ENCODE measurements at places on chromosomes 12 and 14.

DNA sequence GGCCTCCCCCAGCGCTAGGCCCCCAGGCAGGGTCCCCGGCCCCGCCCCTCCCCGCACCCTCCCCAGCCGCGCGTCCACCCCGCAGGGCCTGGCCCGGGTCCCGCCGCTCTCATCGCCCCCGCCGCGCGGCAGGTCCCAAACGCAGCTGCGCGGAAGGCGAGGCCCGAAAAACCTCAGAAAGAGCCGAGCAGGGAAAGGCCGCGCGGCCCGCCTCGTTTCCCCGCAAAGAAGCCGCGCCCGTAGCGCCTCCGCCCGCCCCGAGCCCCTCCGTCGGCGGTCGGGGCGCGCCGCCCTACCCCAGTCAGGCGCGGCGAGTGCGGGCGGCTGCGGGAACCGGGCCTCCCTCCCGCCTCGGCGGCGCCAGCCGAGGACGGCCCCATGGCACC is 324 bp downstream of the POLE start:
- DNase-seq = no peak
- H3K27ac ChIP-seq = peak overlapping the region; percentile 45
- no peaks in the 10 kb centered on the region for H3K27me3 ChIP-seq
- no peaks in the 10 kb centered on the region for H3K36me3 ChIP-seq

DNA sequence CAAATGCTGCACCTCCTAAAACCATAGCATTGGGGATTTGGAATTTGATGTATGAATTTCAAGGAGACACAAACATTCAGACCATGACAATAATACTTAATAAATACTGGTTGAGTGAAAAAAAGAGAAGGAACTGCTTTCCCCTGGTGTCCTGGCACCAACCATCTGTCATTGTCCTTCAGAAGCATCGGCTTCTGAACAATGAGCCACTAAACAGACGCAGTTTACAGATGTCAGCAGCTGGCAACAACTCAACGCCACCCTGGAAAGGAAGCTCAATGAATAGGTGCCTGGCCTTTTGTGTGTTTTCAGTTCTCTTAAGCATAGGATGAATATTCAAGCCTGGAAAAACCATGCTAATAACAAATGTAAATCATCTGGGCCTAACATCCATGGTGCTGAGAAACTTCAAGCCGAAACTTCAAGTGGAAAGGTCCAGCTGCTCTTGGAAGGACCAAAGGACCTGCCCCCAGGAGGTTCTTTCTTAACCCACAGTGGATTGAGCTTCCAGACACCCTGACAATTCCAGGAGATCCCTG is 101.3 kb downstream of the WIF1 start:
- no peaks in the 10 kb centered on the region for H3K36me3 ChIP-seq
- no peaks in the 10 kb centered on the region for H3K4me1 ChIP-seq
- no peaks in the 10 kb centered on the region for H3K27me3 ChIP-seq
- H3K27ac ChIP-seq = no peak overlapping the region
- no peak for DNase-seq

GRCh38 chr14:92690171-92691011 is 58.0 kb downstream of the LGMN start:
- H3K36me3 ChIP-seq = no peaks in the 10 kb centered on the region
- H3K4me1 ChIP-seq = no peaks in the 10 kb centered on the region
- DNase-seq = no peak
- H3K27me3 ChIP-seq = no peaks in the 10 kb centered on the region
- H3K4me3 ChIP-seq = no peak overlapping the region

- no peak overlapping the region for H3K27ac ChIP-seq
- no peak for DNase-seq
- peaks cover 6% of the 10 kb centered on the region for H3K36me3 ChIP-seq
- no peaks in the 10 kb centered on the region for H3K27me3 ChIP-seq
- H3K4me3 ChIP-seq = no peak overlapping the region
Measured at GRCh38 chr12:69383074-69383473, 23.5 kb downstream of the YEATS4 start.

DNA sequence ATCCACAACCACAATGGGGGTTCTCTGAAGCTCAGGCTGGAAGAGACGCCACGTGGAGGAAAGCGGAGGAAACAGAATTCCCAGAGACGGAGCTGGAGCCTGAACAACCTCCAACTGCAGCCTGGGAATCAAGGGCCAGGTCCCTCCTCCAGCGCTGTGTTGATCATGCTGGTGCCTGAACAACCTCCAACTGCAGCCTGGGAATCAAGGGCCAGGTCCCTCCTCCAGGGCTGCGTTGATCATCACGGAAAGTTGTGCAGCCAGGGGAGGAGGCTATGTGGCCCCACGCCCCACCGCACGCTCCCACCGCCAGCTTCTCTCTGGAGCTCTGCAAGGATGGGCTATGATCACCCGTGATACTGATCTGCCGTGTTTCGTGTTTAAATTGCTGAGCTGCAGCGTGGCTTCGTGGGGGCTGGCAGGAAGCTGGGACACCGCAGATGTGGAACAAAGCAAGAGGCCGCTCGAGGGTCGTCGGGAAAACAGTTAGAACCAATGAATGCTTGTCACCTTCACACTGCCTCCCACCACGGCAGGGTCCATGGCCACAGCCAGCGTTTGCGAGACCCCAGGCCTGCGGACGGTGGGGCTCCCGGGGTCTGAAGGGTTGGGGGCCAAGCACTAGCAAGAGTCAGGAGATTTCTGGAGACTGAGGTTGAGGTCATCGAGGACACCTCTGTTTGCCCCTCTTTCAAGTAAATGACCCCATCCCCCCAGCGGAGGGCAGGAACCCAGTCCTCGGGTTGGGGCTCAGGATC is 51.8 kb upstream of the FBRSL1 start:
- H3K4me3 ChIP-seq = no peak overlapping the region
- DNase-seq = no peak
- H3K27ac ChIP-seq = no peak overlapping the region
- H3K36me3 ChIP-seq = no peaks in the 10 kb centered on the region
- no peaks in the 10 kb centered on the region for H3K4me1 ChIP-seq

DNA sequence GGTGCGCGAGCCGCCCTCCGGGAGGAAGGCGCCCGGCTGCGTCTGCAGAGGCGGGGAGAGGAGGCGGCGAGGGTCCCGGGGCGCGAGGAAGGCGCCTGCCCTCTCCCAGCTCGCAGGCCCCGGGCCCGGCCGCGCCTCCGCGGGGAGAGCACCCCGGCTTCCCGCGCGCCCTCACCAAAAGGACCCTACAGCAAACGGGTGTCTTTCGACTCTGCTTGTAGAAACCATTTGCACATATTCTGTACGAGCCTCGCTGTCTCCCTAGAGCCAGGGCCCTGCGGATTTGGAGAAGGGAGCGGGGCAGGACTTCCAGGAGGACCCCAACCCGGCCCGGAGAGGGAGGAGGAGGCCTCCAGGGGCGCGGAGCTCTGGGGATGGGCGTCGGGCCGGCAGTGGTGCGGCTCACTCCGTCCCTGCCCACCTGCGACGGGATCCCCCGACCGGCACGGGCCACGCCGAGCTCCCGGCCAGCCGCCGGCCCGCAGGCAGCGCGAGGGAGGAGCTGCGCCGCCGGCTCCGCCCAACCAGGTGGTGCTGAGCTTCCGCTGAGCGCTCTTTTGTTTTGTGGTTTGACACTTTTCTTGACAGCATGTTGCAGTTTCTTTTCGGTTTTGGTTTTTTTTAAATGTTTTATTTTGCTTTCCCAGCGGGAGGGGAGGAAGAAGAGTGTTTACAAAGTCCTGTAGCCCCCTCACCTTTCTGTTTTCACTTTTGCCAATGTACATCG is 103.3 kb upstream of the FKBP4 start:
- H3K36me3 ChIP-seq = no peaks in the 10 kb centered on the region
- H3K27ac ChIP-seq = peak overlapping the region; percentile 82
- H3K27me3 ChIP-seq = no peaks in the 10 kb centered on the region
- no peaks in the 10 kb centered on the region for H3K4me1 ChIP-seq
- peak; percentile 85 for DNase-seq
- H3K4me3 ChIP-seq = peak overlapping the region; percentile 62

DNA sequence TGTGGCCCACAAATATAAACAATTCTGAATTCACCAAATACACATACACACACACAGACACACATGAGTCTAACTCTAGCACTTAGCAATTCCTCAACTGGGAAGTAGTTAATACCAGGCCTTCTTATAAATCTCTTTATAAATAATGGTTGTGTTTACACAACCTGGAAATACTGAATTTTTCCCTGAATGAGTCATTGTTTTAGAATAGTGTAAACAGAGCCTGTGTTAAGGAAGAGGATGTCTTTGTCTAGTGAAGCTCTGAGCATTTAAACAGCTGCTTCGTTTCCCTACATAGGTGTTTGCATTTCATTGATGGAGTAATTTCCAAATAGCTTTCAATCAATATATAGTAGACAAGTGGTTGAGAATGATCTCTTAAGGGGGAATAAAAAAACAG is 218.8 kb downstream of the BTG1 start:
- no peaks in the 10 kb centered on the region for H3K36me3 ChIP-seq
- H3K27me3 ChIP-seq = no peaks in the 10 kb centered on the region
- H3K4me3 ChIP-seq = no peak overlapping the region
- H3K27ac ChIP-seq = no peak overlapping the region

DNA sequence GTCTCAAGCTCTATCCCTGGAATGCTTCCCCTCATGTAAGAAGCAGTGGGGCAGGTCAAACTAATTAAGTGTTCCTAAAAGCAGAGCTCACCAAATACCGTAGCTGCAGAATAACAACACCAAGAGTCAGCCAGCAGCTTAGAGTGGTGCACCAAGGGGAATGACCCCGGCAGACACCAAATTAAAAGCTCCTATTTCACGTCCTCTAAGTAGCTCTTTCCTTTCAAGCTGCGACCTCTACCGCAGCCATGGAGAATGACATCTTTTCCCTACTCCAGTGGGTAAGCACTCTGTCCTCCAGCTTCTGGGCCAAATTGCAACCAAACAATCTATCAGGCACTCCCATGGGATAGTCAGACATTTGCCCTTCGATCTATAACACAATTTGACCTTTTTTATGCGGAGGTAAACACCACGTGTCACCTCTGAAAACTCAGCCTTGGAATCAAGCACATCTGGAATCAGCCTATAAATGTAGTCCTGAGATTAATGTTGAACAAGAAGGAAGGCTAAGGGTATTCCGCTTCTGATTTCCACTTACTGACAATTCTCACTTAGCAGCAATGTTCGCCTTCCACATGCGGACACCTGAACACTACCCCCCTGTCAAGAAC is 67.6 kb upstream of the CDKN3 start:
- H3K4me3 ChIP-seq = no peak overlapping the region
- no peaks in the 10 kb centered on the region for H3K36me3 ChIP-seq
- H3K27ac ChIP-seq = no peak overlapping the region

DNA sequence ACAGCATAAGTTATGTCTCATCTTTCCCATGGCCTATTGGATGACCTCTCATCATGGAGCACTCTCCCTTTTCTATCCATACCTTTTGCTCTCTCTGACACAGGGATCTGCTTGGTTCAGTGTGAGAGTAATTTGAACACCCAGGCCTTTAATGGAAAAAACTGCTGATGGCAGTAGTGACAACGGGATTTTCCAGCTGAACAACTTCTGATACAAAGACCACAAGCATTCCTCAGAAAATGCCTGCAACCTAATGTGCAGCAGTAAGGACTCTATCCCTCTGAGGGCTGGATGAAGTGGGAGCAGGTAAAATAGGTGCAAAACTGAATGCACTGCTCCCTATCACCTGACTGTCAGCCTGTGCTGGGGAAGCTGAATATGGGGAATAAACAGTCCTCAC is 51.0 kb downstream of the KANSL2 start:
- no peak overlapping the region for H3K27ac ChIP-seq
- no peak overlapping the region for H3K4me3 ChIP-seq
- H3K36me3 ChIP-seq = no peaks in the 10 kb centered on the region
- H3K27me3 ChIP-seq = no peaks in the 10 kb centered on the region

DNA sequence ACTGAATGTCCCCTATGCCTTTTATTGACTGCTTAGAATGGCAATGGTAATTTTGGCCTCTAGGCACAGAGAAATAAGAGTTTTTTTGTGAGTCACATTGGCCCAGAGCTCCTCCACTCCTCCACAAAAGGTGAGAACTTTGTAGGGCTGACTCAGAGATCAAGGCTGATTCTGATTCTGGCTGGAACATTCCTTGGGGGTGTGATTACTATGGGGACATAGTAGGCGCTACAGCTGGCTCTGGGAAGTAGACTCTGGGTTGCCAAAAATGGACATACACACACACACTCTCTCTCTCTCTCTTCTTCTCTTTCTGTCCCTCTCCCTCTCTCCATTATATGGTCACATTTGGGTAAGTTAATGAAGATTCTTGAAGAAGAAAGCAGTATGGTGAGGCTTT is 174.6 kb upstream of the DDHD1 start:
- no peak overlapping the region for H3K27ac ChIP-seq
- no peaks in the 10 kb centered on the region for H3K27me3 ChIP-seq
- no peaks in the 10 kb centered on the region for H3K4me1 ChIP-seq
- DNase-seq = no peak
- H3K4me3 ChIP-seq = no peak overlapping the region

- no peaks in the 10 kb centered on the region for H3K27me3 ChIP-seq
- H3K4me3 ChIP-seq = no peak overlapping the region
- H3K4me1 ChIP-seq = peaks cover 58% of the 10 kb centered on the region
Measured at GRCh38 chr14:91330856-91331255, 86.4 kb upstream of the GPR68 start.

DNA sequence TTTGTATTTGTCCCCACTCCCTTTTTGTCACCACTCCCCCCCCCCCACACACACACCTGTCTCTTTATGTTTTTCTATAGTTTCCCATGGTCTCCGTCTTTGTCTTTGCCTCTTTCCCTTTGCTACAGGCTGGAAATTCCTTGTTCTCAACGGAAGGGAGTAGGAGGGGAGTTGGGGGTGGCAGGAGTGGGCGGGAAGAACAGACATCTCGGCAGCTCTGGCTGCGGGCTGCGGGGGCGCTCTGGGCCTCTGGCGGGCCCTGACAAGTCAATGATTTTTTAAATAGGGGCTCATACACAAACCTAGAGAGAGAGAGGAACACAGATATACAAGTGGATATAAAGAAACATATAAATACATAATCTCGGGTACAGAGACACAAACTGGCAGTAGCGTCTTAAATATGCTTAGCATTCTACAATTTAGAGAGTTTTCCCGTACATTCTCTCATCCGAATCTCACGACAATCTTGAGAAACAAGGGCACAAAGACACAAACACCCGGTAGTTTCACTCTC is 2.4 kb upstream of the NAB2 start:
- H3K36me3 ChIP-seq = no peaks in the 10 kb centered on the region
- H3K4me3 ChIP-seq = peak overlapping the region; percentile 81
- no peaks in the 10 kb centered on the region for H3K27me3 ChIP-seq
- peak; percentile 53 for DNase-seq
- H3K4me1 ChIP-seq = peaks cover 6% of the 10 kb centered on the region

- no peak for DNase-seq
- no peaks in the 10 kb centered on the region for H3K27me3 ChIP-seq
- H3K4me1 ChIP-seq = no peaks in the 10 kb centered on the region
- peak overlapping the region; percentile 58 for H3K4me3 ChIP-seq
- no peak overlapping the region for H3K27ac ChIP-seq
Measured at GRCh38 chr14:96423446-96424108, 31.6 kb downstream of the AK7 start.

GRCh38 chr14:24941719-24942118 is 108.2 kb downstream of the STXBP6 start:
- H3K36me3 ChIP-seq = no peaks in the 10 kb centered on the region
- peaks cover 30% of the 10 kb centered on the region for H3K4me1 ChIP-seq
- peak overlapping the region; percentile 52 for H3K27ac ChIP-seq
- DNase-seq = peak; percentile 83
- no peaks in the 10 kb centered on the region for H3K27me3 ChIP-seq

DNA sequence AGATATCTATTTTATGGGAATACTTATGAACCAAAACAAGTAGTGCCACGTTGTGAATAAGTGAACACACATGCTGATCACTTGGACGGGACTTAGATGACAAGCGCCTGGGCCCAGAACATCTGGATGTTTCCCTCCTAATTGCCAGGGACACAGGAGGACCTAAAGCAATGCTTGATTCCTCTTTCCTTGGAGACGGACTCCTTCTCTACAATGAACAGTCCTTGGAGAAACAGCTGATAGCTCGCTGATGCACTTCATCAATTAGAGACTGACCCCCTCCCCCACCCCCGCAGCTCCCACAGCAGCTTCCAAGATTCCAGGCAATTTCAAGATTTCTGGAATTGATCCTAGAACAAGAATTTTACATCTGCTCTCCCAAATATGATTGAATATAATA is 86.4 kb downstream of the ST8SIA1 start:
- H3K27me3 ChIP-seq = no peaks in the 10 kb centered on the region
- H3K4me1 ChIP-seq = no peaks in the 10 kb centered on the region
